DMS79 treated with DMSO at 0.1 percent for 48 hours (cell line): ENCODE measurements at places on chromosomes 7 and 10.

GRCh38 chr10:718143-718700 lies 28.8 kb upstream of the DIP2C start:
- DNase-seq = no peak

DNA sequence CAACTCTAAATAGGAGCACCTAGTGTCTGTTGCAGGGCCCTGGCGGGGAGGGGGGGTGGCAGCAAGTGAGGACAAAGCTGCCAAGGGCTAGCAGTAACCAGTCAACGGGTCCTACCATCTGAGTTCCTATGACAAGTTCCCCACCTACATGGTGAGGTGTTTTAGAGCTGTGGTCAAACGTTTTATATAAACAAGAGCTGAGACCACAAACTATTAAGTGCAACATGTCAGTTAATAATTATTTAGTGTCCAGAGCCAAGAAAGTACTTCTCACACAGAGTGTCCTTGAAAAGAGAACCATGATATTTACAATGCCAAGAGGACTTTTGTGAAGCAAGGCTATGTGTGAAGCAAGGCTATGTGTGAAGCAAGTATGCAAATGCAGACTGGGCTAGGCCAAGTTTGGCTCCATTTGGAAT lies 434.7 kb downstream of the TNS3 start:
- no peak for DNase-seq

GRCh38 chr10:79070606-79071395 lies 2.0 kb downstream of the ZMIZ1 start:
- peak; percentile 28 for DNase-seq

GRCh38 chr7:142407939-142408570 lies 150.2 kb upstream of the PRSS58 start:
- no peak for DNase-seq

DNA sequence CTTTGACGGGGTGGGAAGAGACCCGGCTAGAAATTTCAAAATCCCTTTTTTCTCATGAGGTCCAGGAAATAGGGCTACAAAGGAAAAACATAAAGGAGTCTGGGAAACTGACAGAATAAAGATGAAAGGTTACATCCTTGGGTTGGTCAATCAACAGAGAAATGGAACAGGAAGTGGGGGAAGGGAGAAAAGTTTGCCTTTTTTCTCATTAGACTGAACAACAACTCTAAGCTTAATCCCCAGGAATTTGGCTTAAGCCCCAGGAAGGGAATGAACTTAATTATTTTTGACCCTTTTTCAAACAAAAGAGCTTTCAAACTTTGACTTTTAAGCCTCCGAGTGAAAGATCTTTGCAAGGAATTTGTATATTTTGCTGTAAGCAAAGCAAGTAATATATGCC lies 32.7 kb downstream of the LGI1 start:
- no peak for DNase-seq

- no peak for DNase-seq
Observed at GRCh38 chr10:117565068-117565467, 22.5 kb downstream of the EMX2 start.

DNA sequence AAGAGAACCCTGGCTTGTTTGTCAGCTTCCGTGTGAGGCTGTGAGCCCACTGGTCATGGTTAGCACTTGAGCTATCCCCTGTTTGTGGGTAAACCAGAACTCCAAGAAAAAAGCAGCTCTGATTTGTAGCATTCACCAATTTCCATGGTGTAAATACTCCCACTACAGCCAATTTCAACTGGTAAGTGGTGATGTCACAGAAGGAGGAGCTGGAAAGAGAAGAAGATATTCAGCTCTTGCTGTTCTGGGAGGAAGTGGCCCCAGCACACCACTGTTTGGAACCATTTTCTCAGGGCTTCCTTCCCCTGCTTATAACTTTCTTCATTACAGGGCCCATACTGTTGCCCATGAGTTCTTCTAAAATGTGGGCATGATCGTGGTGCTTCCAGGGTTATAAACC lies 500.1 kb upstream of the ZMIZ1 start:
- DNase-seq = no peak

- no peak for DNase-seq
Observed at GRCh38 chr7:55190511-55191160, 171.8 kb downstream of the EGFR start.

DNA sequence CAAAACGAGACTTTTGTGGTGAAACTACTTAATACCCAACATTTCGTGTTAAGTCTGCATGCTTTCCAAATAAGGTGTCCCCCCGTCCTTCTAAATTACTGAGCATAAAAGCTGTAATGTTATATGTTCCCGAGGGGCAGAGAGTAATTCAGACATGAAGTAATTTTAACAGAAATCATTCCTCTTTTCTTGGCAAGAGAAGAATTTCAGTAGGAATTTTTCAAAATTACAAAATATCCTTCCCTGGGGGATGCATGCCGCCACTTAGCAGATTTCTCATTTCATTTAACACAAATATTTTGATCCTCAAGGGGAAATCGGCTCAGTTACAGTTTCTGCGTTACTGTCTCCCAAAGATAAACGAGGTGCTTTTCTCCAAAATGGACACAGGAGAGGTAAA lies 213.2 kb upstream of the RHOBTB1 start:
- DNase-seq = no peak

GRCh38 chr10:61464461-61465170 lies 11.4 kb upstream of the TMEM26 start:
- DNase-seq = no peak

DNA sequence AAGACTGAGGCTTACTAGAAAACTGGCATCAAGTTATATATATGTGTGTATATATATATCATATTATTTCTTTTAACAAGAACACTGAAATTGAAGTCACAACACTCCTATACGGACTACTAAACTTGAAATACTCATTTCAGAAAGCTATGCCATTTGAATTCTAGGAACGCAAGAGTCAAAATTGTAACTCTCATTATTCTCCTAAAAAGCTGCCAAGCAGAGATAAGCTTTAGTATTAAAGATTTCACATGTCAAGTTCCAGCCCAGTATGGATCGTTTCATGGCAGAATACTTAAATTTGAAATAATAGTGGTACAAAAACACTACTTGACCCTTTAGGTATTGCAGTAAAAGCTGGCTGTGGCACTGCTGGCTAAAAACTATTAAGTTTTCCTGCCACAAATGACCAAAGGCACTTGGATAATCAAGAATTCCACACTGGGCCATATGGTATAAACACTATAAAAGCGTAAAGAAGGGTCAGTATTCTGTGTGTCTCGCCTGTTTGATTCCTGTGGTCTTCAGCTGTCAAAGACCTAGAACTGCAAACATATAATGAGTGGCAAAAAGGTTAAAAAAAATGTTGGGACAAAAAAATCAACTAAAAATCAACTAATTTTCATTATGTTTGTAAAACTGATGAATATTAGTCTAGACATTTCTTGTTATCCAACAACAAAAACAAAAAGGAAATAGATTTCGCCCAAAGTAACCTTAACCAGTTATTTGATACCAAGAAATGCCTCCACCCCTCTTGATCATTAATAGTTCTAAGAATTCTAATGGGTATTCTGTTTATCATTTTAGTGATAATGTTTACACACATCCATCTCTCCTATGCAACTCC lies 2.4 kb downstream of the CCDC71L start:
- no peak for DNase-seq

- no peak for DNase-seq
Observed at GRCh38 chr10:86099542-86100334, 266.9 kb downstream of the GRID1 start.

DNA sequence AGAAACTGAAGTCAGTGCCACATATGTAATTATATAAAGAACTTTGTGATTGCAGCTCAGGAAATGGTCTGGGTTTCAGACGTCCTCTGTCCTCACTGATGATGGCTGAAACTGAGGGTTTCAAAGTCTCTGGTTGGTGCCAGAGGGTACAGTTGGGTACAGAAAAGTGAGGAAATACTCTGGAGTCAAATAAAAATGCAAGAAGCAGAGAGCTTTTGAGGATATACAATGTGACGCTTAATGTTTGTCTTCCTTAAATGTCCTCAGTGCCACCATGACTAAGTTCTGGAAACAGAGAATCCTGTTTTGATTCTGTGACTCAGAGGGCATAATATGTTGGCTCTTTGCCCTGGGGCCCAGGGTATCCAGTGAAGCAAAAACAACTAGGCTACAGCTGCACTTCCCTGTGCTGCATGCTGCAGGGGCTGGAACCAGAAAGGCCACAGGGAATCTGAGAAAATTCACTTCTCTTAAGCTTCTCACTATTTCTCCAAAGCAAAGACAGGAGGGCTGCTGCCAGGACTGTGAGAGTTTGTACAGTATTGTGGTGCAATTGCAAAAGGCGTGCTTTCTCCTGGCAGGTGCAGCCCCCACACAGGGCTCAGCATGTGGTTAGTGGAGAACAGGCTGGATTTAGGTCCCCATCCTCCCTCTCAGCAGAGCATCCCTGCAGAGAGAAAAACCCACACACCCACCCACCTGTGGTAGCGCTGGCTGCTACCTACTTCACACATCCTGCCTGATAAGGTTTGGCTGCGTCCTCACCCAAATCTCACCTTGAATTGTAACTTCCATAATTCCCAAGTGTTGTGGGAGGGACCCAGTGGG lies 169.5 kb upstream of the SVIL start:
- no peak for DNase-seq

- no peak for DNase-seq
Observed at GRCh38 chr7:117178600-117178999, 144.3 kb downstream of the WNT2 start.

DNA sequence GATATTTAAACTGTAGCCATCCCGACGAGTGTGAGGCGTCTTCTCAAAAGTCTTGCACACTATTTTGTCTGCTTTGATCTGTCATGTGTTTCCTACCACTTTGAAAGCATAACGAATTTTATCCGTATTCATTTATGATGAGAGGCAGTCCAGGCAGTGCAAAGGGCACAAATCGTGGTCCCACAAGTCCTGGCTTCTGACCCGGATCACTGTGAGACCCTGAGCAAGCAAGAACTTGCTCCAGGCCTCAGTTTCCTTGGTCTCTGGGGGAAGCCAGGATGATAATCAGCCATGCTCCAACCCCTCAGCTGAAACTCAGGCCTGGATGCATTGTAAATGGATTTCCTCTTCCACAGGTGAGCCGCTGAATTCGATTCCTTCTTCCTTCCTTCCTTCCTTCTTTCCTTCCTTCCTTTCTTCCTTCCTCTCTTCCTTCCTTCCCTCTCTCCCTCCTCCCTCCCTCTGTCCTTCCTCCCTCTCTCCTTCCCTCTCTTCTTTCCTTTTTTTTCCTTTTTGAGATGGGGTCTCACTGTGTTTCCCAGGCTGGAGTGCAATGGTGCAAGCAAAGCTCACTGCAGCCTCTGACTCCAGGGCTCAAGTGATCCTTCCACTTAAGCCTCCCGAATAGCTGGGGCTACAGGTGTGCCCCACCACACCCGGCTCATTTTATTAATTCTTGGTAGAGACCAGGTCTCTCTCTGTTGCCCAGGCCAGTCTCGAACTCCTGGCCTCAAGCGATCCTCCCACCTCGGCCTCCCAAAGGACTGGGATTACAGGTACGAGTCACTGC lies 18.4 kb upstream of the ZKSCAN1 start:
- no peak for DNase-seq

GRCh38 chr7:42219447-42219846 lies 17.6 kb downstream of the GLI3 start:
- no peak for DNase-seq

DNA sequence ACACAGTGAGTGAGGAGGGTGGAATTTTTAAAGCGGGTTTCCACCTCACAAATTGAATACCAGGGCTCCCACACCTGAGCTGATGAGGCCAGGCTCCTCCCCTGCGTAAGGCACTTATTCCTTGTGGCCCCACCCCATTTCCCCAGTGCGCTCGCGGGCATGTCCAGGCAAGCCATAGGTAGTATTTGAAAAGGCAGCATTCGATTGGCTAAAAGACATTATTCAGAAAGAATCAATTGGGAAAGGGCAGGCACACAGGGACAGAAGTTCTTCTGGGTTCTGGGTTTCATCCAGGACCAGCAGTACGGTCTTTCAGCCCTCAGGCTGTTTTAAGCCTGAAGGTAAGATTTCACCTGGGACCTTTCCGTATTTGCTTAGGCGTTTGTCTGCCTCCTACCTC lies 222.3 kb downstream of the BBS9 start:
- no peak for DNase-seq

DNA sequence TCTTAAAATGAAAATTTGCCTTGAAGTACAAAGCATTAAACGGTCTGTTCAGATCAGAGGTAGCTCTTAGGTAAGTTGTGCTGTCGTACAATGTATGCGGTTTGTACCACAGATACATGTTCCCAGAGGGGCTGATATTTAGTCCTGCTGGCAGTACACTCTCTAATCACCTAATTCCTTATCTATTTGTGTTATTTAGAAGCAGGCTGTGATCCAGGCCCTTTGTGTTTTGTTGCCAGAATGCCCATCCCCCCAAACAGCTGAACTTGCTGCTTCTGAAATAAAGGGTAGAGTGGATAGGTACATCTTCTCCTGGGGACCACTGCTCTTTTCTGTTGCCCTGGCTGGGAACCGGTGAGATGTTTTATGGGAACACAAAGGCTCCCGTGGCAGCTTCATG lies 84.5 kb downstream of the SND1 start:
- no peak for DNase-seq

DNA sequence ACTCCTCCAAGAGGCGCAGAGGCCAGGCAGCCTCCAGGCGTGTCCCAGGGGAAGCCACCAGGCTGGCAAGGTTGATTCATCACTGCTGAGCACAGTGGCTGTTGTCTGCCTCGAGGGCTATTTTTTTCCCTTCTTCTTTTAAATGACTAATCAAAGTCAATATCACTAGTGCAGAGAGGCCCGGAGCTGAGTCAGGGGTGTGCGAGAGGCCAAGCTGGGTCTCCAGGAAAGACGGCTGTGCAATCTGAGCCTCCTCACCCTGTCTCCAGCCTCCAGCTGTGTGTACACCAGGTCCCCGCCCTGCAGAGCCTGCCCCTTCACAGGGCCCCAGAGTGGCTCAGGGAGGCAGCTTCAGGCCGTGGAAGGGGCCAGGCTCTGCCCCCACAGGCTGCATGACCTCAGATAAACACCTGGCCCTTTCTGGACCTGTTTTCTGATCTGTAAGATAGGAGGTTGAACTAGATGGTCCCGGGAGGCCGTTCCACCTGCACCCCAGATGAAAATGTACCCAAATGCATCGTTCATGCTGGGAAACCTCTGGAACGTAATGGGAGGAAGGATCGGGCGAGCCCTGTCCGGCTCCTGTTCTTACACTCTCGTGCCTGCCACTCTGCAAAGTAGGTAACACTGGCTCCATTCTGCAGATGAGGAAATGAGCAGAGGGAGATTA lies 3.7 kb downstream of the STX1A start:
- DNase-seq = peak; percentile 33

- no peak for DNase-seq
Observed at GRCh38 chr10:12733271-12733670, 268.2 kb downstream of the CCDC3 start.

- no peak for DNase-seq
Observed at GRCh38 chr10:43700306-43700705, 51.6 kb upstream of the ZNF32 start.

GRCh38 chr10:124676416-124677062 lies 67.6 kb downstream of the FAM53B start:
- no peak for DNase-seq
